Activated CD8-positive, alpha-beta memory T cell treated with anti-CD3 and anti-CD28 coated beads, Interleukin-2, amount 10 ng/mL, durations not matched to agents 7 days and 5 days (primary cell): ENCODE measurements at places on chromosomes 2 and 18. TPM values are rescaled to one million over a fixed set of nuclear protein-coding genes. Genes with fewer than 3 reads are reported as not detected.

GRCh38 chr2:111231532-111232252, 111.0 kb downstream of the BCL2L11 start:
- peak; percentile 7 for DNase-seq

GRCh38 chr2:117519721-117520120, 294.8 kb upstream of the DDX18 start:
- DNase-seq: no peak

GRCh38 chr18:78640246-78640995, 339.2 kb upstream of the SALL3 start:
- DNase-seq: no peak

The TIA1 gene
- 151 TPM for total RNA-seq

DNA sequence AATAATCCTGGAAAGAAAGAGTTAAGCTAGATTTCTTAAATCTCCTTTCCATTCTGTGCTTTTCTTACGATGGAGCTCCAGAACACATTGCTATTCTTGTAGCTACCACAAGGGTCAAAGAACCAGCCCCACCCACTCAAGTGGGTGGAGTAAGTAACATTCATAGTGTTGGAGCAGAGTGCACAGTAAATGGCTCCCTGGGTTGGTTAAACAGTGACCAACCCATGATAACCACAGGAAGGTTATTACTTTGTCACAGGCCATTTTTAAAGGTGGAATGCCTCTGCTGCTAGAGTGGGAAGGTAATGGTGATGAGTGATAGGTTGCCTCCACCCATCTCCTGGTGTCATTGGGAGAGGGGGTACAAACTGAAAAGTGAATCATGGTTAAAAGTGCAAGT, 13.9 kb downstream of the ARPC2 start:
- DNase-seq: peak; percentile 66

- DNase-seq: peak; percentile 67
These were observed 39.6 kb downstream of the DOCK10 start for GRCh38 chr2:225002656-225003045.

DNA sequence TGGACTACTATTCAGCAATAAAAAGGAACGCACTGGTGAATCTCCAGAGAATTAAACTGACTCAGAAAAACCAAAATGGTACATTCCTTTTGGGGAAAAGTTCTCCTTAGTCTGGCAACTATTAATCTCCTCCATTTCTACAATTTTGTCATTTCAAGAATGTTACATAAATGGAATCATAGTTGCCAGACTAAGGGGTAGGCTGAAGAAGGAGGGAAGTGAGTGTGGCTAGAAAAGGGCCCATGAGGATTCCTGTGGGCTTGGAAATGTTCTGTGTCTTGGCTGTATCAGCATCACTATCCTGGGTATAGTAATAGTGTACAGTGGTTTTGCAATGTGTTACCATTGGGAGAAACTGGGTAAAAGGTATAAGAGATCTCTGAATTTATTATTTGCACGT, 72.4 kb downstream of the ZAP70 start:
- no peak for DNase-seq

The PARD3B gene
- 0.16 TPM for total RNA-seq

DNA sequence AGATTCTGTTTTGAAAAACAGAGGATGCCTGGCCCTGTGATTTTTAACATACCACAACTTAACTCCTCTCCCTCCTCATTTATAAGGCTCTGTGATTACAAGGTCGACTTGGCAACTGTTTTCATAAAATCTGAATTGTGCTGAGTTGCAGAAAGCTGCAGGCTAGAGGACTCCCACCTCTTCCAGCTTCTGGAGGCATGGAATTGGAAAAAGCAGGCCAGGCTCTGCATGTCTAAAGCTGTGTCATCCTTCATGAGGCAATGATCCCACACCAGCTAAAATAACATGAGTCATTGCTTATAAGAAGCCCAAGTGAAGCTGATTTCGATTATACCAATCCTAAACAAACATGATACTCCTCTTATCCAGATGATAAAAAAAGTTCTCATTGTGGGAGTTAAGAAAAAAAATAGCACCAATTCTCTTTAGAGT, 11.7 kb downstream of the ARHGAP28 start:
- DNase-seq: no peak

- DNase-seq: no peak
These were observed 27.1 kb downstream of the HS1BP3 start for GRCh38 chr2:20623741-20624155.

DNA sequence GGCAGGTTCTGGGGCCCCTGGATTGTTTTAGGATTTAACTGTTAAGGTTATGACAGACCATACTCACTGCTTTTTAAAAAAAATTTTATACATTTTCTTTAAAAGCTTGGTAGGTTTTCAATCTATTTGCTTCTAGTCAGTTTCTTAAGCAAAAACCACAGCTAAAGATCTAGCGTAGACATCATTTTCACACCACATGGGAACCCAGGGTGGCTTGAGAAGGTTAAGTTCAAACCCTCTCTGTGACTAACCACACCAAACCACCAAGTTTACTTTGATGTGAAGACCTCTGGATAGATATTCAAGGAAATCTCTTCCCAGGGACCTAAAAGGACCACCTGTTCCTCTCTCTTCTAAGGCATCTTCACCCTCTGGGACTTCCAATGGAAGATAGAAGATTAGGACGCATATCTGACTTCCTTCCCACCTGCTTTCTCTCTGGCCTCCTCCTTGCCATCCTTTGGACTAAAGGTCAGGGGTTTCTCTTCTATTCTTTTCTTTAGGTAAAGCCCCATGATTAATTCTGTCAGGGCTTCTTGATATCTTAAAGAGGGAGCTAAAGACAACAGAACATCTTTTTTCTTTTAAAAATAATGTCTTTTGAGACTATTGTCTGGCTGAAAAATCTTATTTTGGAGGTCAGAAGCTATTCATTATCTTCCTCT, 32.3 kb downstream of the FOSL2 start:
- DNase-seq: peak; percentile 70

DNA sequence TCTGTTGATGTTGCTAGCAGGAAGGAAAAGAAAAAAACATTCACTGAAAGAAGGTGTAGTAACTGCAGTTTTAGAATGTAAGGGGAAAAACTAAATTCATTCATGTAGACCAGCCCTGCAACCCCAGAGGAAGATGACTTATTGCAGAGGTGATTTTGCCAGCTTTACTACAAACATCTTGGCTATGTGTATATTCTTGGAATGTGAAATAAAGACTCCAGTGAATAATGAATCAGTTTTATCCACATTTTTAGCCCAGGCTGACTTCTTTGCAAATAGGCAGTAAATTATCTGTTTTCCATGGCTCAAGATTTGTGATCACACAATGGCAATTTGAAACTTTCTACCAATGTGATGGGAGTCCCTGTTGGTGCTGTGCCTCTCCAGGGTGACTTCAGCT, 206.1 kb upstream of the SETBP1 start:
- DNase-seq: no peak

GRCh38 chr18:49030138-49030537, 79.4 kb upstream of the SMAD7 start:
- DNase-seq: peak; percentile 29

The TRMT61B gene
- total RNA-seq: 17.4 TPM

GRCh38 chr18:3305354-3305762, 43.4 kb downstream of the MYL12B start:
- peak; percentile 77 for DNase-seq

The NYAP2 gene
- not detected for total RNA-seq

The SNX17 gene
- 101 TPM for total RNA-seq

The ARHGEF33 gene
- total RNA-seq: 1.0 TPM
